Chondrocyte (in vitro differentiated cells): ENCODE measurements at places on chromosomes 13 and 19. TPM values are rescaled to one million over a fixed set of nuclear protein-coding genes. Genes with fewer than 3 reads are reported as not detected.

Gene SETDB2
- 7.3 to 10.3 TPM (median 8.2 TPM) in 3 replicates for total RNA-seq

Gene HPN
- total RNA-seq: not detected in 3 replicates

Gene KISS1R
- total RNA-seq: 0.17 to 0.38 TPM (median 0.24 TPM) in 3 replicates

Gene RGS9BP
- total RNA-seq: 0.19 to 0.95 TPM (median 0.90 TPM) in 3 replicates

Gene CDX2
- not detected in 3 replicates for total RNA-seq

Gene FCAR
- not detected in 3 replicates for total RNA-seq

Gene GPR42
- not detected in 3 replicates for total RNA-seq

Gene C1QTNF9B
- total RNA-seq: not detected in 3 replicates

Gene DLL3
- 0.92 to 1.3 TPM (median 1.00 TPM) in 3 replicates for total RNA-seq

Gene AMER2
- not detected in 3 replicates for total RNA-seq

Gene OXGR1
- not detected in 3 replicates for total RNA-seq

Gene NLRP5
- not detected in 3 replicates for total RNA-seq

Gene LIPE
- 3.6 to 3.9 TPM (median 3.8 TPM) in 3 replicates for total RNA-seq

Gene CPAMD8
- total RNA-seq: 4.9 to 10.6 TPM (median 6.1 TPM) in 3 replicates

GRCh38 chr13:26457212-26457611, 100.3 kb upstream of the WASF3 start:
- DNase-seq: no peak

DNA sequence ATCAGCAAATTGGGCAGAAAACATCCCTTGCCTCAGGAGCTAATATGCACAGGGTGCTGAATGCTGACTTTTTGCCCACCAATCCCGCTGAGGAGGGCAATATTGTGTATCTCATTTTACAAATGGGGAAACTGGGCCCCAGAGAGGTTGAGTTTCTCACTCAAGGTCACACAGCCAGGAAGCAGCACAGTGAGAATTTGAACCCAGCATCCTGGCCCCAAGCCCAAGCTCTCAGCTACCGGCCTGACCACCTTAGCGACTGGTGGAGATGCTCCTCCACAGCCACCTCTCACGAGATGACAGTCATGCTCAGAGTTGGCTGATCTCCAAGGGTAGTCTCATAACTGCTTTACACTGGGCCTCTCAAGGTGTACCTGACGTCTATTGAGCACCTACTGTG, 3.5 kb downstream of the FBXW9 start:
- no peak for DNase-seq

GRCh38 chr13:40409278-40409677, 257.2 kb downstream of the FOXO1 start:
- no peak for DNase-seq

GRCh38 chr19:38647368-38647965, at the start of gene ACTN4:
ACTN4 (plus strand) TSS chr19:38647649; CDS start chr19:38647746, 97 bp downstream.
- DNase-seq: peak; percentile 98

GRCh38 chr13:95471960-95472359, 80.6 kb upstream of the CLDN10 start:
- no peak for DNase-seq

- no peak for DNase-seq
These were observed 5.0 kb upstream of the TINCR start for GRCh38 chr19:5572556-5573286.

DNA sequence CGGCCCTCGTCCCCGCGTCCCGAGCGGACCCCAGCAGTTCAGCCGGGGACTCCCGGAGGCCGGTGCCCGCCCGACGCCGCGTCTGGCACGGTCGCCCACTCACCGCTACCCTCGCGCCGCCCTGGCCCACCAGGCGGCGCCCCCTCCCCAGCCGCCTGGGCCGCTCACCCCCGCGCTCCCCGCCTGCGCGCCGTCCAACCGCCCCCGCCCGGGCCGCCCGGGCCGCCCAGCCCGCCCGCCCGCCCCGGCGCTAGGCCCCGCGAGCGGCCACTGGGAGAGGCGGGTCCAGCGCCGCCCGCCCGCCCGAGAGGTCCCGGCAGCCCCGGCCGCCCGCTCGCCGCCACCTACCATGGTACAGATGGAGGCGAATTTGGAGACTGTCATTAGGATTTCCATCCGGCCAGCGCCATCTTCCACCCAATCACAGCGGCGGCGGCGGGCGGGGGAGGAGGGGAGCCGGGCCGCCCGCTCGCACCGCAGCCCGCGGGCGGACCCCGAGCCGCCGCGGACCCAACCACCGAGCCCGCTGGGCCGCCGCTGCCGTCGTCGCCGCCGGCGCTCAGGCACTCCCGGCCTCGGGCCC, at the start of gene USP12:
USP12 (minus strand) TSS at position 568 of the 583 bp plus-strand sequence; CDS start at position 396, 172 bp downstream.
- no peak for DNase-seq

DNA sequence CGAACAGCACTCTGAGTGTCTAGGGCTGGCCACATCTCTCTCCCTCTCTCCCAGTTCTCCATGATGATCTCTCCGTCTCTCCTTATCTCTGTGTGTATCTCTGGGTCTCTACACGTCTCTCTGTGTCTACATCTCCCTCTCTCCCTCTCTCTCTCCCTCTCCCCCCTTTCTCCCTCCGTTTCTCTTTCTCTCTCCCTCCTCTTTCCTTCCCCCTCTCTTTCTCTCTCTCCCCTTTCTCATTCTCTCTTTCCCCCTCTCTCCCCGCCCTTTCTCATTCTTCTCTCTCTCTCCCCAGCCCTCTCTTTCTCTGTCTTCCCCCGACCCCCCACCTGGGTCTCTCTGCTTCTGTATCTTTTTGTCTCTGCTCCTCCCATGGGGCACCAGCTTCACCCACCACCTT, 21.3 kb upstream of the TNFAIP8L1 start:
- DNase-seq: no peak

DNA sequence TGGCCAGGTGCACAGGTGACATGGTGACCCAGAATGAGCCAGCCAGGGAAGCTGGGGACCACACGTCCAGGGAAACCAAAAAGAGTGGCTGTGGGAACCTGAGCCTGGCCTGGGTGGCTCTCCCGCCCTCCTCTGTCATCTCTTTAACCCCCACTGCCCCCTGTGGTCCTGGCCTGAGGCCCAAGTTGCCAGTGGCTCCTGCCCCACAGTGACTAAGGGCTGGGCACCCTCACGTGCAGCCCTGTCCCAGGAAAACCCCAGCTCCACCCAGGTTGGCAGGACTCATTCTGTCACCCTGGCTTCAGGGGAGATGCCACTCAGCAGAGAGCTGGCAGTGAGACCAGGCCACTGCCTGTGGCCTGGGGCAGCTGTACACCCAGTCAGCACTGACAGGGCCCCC, 30.6 kb upstream of the ISYNA1 start:
- DNase-seq: no peak

DNA sequence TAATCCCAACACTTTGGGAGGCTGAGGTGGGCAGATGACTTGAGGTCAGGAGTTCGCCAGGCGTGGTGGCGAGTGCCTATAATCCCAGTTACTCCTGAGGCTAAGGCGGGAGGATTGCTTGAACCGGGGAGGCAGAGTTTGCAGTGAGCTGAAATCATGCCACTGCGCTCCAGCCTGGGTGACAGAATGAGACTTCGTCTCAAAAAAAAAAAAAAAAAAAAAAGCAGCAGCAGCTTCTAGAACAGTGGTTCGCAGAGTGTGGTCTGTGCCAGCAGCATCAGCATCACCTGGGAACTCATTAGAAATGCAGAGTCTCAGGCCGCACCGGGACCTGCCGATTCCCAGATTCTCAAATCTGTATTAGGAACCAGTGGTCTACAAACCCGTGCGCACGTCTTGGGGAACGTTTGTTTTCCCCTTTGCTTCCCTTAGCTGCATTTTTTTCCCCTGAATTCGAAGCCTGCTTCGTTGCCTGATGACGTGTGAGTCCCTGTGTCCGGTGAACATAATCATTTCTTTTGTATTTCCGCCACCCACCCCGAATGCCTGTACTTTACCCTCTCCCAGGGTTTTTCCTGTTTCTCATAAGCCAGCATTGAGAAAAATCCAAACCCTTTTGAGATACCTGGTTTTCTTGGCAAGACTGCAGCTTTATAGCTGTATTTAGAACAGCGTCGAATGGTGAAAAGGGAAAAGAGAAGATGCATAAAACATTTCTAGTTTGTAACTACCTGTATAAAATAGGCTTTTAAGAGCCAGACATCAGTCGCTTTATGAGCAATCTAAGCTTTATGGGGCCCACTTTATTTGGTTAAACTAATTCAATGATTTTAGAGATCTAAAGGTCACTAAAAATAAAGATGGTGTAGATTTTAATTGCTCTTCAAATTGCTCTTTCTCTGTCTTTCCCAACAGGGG, 49.8 kb downstream of the BICRA start:
- DNase-seq: no peak

- DNase-seq: peak; percentile 92
These were observed at the start of gene TDRD12 for GRCh38 chr19:32719611-32720059. TDRD12 (plus strand) TSS chr19:32719767; CDS start chr19:32720073, 306 bp downstream.

DNA sequence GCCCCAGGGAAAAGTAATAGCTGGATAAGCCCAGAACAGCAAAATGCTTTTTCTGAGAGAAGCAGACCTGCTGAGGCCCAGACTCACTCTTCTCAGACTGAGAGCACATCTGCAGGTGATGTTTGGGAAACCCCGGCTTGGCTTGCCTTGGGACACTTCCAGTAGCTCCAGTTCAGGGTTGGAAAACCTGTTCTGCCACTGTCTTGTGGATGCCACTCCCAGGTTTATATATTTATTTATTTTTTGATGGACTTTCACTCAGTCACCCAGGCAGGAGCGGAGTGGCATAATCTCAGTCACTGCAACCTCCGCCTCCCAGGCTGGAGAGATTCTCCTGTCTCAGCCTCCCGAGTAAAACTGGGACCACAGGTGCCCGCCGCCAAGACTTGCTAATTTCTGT, 8.0 kb upstream of the SMARCA4 start:
- no peak for DNase-seq

GRCh38 chr13:48151363-48152161, 56.7 kb upstream of the MED4 start:
- DNase-seq: no peak

- DNase-seq: no peak
These were observed 20.4 kb downstream of the DHRS12 start for GRCh38 chr13:51783428-51784094.

- no peak for DNase-seq
These were observed 28.5 kb downstream of the MED4 start for GRCh38 chr13:48066310-48066989.

GRCh38 chr13:26785838-26786630, 25.4 kb upstream of the GPR12 start:
- no peak for DNase-seq

- DNase-seq: no peak
These were observed 68.2 kb downstream of the RAP2A start for GRCh38 chr13:97502181-97502580.

DNA sequence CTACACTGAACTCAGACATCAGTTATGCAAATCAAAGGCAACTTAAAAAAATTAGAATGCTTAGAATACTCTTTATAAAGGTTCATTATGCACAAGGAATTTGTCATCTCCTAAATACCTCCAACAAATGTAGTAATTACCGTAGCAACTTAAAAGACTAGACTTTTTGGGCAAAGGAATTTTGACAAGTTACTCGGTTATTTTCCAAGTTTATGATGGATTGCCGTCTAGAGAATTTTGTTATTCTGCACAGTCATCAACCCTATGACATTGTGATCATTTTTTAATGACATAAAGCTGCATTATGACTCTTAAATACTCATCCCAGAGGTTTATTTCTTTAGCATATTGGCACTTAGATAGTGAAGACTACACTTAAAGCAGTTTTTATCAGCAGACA, 71.9 kb downstream of the TRPC4 start:
- DNase-seq: no peak

- DNase-seq: no peak
These were observed 103.7 kb upstream of the EDNRB start for GRCh38 chr13:78022164-78022877.

- no peak for DNase-seq
These were observed 347.3 kb downstream of the TEX29 start for GRCh38 chr13:111667757-111668156.

DNA sequence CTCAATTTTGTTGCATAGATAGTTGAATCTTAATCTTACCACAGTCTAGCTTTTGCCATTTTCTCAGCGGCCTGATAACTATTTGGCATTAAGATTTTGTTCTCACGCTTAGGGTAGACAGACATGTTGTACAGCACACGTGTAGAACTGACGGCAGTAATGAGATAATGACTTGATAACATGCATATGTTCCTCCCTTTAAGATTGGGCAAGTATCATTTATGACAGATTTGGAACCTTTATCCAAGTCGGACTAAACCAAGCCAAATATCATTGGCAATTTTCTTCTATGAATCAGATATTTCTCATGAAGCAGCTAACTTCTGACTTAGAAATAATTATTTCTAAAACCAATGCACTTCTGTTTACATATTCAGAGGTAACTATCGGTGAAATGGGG, 205.5 kb downstream of the NDFIP2 start:
- DNase-seq: no peak

GRCh38 chr13:22944378-22944777, 236.4 kb upstream of the SGCG start:
- DNase-seq: no peak

DNA sequence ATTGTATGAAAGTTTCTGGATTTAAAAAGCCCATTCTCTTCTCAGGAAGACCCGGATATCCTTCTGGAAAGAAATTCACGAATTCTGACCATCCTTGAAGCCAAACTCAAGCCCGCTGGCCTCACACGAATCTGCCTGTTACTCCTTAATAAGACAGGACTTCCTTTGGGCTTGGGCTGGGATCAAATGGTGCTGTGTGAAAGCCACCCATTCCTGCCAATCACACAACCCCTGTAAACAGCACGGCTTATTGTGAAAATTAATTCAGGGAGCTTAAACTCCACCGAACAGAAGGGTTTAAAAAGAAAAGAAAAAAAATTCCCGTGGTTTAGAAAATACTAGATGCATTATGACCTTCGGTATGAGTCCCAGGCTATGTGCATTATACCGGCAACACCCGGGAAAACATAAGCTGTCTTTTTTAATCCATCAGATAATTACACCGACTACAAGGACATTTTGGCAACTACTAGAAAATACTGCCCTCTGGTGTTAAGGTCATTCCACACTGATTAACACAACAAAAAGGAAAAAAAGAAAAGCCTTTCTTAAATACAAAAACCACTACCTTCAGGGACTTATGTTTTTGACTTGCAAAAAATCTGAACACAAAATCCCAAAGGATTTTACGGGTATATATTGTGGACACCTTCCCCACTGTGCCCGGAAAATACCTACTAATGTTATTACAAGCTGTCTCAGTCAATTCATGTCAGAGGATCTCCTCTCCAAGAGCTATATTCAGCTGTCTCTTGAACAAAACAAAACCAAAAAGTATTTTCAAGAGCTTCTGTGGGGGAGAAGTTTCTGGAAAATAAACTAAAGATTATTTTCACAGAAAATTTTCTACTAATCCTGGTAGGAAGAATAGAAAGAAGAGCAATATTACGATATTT, 76.0 kb upstream of the LSM14A start:
- DNase-seq: no peak

GRCh38 chr13:85520445-85520844, 278.8 kb downstream of the SLITRK6 start:
- DNase-seq: no peak

- no peak for DNase-seq
These were observed 13.2 kb upstream of the LHFPL6 start for GRCh38 chr13:39616087-39616694.

GRCh38 chr13:102657630-102658029, 37.2 kb downstream of the METTL21C start:
- DNase-seq: no peak

GRCh38 chr19:12052091-12052496, 667 bp downstream of the ZNF878 start:
- no peak for DNase-seq
